ENCODE measurements at places on chromosomes 3 and 15. TPM values are rescaled to one million over a fixed set of nuclear protein-coding genes. Genes with fewer than 3 reads are reported as not detected.
A peak's percentile ranks its signal among the peaks of the same experiment; 100 is the strongest.

Gene COL6A5
- not detected for total RNA-seq

Gene WDR93
- 0.48 TPM for total RNA-seq

DNA sequence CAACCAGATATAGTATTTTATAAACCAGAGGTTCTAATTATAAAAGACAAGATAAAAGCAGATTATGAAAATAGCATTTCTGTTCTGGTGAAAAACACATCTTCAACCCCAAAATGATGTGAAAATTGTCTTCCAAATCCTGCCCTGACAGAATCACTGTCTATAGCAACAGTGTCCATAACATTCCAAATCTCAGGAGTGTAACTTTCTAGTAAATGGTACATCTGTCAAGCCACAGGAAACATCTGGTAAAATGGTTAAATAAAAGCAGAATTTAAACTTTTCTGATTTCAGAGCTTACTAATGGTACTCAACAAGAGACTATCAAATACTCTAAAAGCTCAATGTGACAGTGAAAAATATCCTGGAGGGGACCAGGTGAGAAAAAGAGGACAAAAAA, 60.5 kb downstream of the VGLL4 start:
- DNase-seq: peak; percentile 45

Gene CLDN18
- total RNA-seq: not detected

GRCh38 chr3:100708644-100708988, 678 bp upstream of the TFG start:
- DNase-seq: no peak

Gene ARRDC4
- 4.6 TPM for total RNA-seq

GRCh38 chr3:88092270-88092669, 33.2 kb downstream of the ZNF654 start:
- no peak for DNase-seq

GRCh38 chr15:90547540-90547939, 17.8 kb downstream of the CRTC3 start:
- DNase-seq: no peak

DNA sequence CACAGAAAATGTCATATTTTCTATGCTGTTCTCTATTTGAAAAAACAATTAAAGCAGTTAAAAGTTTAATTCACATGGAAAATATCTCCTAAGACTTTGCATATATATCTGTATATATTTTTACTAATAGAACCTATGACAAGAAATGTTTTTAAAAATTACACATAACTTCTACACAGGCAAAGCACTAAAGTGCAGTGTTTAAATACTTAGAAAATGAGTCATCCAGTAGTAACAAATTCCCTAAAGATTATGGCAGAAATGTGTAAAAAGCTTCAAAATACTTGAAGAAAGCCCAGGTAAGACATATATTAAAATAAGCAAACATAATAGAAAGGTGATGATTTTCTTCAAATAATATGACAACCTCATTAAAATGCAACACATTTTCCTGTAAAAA, 236.6 kb downstream of the TBC1D5 start:
- DNase-seq: peak; percentile 3

DNA sequence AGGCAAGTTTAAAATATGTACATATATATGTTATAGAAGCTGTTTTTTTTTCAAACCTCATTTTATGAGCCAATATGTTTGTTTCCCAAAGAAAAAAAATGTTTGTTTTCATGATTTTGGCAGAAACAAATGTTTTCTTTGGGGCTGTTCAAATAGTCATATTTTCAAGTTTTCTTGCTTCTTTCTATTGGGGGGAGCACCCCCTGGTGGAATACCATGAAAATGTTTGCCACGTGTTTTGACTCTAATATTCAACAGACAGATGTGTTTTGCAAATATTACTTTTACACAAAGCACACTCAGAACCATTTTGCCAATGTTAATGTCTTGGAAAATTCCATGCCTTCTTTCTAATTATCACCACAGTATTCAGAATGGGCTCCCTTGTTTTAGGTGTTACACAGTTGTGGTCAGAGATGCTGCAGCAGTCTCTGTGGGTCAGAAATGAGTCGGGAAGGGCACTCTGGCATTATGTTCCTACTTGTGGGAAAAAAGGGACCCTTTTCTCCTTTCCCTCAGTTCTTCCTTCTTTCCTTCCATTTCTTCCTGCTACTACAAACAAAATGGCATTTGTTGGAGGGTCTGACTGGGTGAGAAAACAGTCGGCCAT, 817.0 kb downstream of the TUSC7 start:
- DNase-seq: no peak

GRCh38 chr3:12841970-12842328, 584 bp upstream of the RPL32 start:
- DNase-seq: no peak

Gene GP5
- not detected for total RNA-seq

- no peak for DNase-seq
These were observed 4.6 kb upstream of the RTP2 start for GRCh38 chr3:187706971-187707370.

DNA sequence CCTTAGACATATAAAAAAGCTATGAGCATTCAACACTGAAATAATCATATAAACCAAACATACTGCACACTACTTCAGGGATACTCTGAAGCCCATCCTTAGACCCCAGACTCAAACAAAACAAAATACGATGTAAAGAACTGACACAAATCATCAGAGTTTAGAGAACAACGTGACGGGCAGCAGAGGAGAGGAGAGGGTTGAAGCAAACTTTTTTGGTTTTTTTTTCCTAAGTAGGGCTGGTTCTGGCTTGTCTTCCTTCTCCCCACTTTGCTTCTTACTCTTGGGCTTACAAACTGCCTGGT, 34.7 kb downstream of the GAP43 start:
- DNase-seq: no peak

DNA sequence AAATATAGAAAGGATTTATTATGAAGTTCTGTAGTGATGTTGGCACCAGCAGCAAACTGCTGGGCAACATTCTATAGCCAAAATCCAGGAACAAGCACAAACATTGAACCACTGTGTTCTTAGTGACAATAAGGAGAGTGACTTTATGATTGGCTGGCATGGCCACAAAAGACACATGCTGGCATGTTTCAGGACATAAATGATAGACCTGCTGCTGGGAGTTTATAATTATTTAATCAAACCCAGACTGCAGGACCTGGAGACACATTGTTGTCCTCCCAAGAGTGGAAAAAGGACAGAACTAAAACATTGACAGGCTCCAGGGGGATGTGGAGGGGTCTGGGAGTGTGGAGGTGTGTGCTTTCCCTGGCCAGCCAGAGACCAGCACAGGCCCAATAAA, 255.3 kb upstream of the LRTM1 start:
- DNase-seq: no peak

GRCh38 chr3:81218023-81218422, 543.4 kb downstream of the GBE1 start:
- no peak for DNase-seq

DNA sequence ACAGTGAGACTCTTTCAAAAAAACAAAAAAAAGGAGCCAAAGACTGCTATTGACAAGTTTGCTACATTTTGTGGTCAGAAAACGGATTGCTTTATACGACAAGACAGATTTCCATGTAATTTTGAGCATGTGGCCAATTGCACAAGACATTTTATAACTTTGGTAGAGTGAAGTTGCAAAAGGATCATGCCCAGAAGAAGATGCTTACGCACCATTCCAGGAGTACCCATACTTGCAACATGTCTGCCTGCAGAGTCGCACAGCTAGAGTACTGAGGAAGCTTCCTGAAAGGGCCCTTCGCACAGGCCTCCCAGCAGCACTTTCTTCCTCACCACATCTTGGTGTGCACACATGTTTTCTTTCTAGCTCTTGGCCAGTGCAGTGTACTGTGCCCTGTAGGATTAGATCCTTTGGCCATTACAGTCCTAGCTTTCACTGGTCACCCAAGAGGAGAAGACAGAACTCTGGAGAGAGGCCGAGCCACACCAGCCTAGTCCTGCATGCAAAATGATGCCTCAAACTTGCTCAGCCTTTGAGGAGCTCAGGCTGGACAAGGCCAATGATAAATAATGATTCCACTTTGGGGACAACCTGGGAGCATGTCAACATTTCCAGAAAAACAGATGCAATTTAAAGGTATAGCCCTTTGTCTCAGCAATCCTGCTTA, 11.7 kb downstream of the CHDH start:
- DNase-seq: no peak

- DNase-seq: no peak
These were observed 318.7 kb upstream of the SEMA6D start for GRCh38 chr15:47398594-47398993.

Gene PLA2G4E
- not detected for total RNA-seq

GRCh38 chr15:73605759-73606436, 27.3 kb downstream of the NPTN start:
- no peak for DNase-seq

- no peak for DNase-seq
These were observed 93.0 kb downstream of the CPN2 start for GRCh38 chr3:194257916-194258668.

- peak; percentile 90 for DNase-seq
These were observed 26.2 kb downstream of the MAP4 start for GRCh38 chr3:47989981-47990440.

Gene UBAP1L
- 0.12 TPM for total RNA-seq

GRCh38 chr15:74620636-74621545, 5.3 kb downstream of the CLK3 start:
- peak; percentile 65 for DNase-seq

DNA sequence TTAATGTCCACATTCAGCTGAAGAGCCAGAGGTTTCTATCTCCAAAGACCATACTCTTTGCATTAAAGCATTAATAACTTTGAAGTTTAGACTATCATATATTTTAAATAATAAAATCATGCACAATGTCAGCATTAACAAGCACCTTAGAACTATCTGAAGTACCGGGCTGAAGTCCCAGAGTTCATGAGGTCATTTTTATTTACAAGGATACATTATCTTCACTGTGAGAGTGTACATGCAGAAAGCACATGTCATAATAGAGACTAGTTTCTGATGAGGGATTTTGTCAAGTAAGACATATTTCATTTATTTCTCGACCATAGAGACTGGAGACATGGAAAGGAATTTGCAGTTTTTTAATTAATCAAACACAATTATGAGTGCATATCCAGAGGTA, 52.4 kb upstream of the SI start:
- no peak for DNase-seq

DNA sequence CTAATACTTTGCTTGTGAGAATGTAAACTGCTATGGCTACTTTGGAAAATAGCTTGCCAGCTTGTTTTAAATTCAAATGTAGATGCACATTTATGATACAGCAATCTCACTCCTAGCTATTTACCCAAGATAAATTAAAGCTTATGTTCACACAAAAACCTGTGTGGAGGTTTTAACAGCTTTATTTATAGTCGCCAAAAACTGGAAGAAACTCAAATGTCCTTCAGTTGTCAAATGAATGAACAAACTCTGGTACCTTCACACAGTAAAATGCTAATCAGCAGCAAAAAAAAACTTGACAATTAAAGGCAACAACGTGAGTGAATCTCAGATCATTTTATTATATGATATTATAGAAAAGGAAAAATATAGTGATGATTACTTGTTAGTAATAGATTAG, 248.6 kb upstream of the NECTIN3 start:
- no peak for DNase-seq

- peak; percentile 11 for DNase-seq
These were observed 380.6 kb upstream of the C2CD4B start for GRCh38 chr15:62545467-62546227.

DNA sequence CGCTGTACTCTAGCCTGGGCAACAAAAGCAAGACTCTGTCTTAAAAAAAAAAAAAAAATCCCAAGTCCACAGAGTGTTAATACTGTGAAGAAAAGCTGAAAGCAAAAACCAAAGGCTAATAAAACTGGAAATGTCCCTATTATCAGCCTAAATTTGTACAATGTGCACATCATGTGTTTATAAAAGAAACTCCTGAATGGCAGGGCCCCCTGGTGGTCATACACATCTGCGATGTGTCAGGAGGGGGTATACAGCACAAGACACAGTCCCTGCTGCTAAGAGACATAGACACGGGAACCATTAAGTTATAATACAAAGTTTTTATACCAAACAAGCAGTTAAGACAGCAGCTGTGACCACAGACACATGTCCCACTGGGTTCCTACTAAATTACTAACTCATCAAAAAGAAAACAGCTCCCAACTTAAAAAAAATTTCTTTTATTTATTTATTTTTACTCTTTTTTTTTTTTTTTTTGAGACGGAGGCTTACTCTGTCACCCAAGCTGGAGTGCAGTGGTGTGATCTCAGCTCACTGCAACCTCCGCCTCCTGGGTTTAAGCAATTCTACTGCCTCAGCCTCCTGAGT, 31.0 kb downstream of the IDH2 start:
- peak; percentile 79 for DNase-seq

DNA sequence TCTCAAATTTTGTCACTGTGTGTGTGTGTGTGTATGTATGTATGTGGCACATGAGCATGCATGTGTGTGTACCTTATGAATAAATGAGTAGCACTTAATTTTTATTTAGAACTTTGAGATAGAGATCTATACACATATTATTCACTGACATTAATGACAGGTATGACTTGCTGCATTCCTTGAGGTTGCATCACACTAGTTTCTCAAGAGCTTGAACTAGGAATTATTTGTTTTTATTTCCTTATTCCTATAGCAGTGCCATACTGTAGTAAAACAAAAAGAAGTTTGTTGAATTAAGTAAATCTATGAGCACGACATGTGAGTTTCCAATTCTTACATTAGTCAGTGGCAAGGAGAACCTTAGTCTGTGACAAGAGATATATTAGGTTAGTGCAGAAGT, 943.9 kb downstream of the ROBO1 start:
- DNase-seq: no peak

DNA sequence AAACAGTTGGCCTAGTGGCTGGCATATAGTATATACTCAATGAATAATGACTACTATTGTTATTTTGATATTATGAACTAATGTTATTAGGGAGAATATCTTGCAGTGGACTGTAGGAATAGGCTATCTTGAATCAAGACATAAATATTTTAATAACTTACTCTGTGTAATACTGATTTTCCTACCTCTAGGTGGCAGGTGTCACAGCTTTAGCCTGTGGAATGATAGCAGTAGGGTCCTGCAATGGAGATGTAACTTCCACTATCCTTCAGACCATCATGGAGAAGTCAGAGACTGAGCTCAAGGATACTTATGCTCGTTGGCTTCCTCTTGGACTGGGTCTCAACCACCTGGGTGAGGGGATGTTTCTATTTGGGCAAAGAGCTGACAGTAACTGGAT, 6.5 kb downstream of the PSMD2 start:
- DNase-seq: peak; percentile 27

GRCh38 chr3:173826416-173826815, 428.9 kb downstream of the NLGN1 start:
- no peak for DNase-seq

- no peak for DNase-seq
These were observed 41.7 kb downstream of the SOX2 start for GRCh38 chr3:181753391-181753790.

All from RPMI7951 (cell line).